ENCODE measurements at places on chromosomes 3 and 15. TPM values are rescaled to one million over a fixed set of nuclear protein-coding genes. Genes with fewer than 3 reads are reported as not detected.

CCR3 gene
- not detected for total RNA-seq

GRCh38 chr15:30984542-30984941 is 6.9 kb downstream of the MTMR10 start:
- H3K4me1 ChIP-seq, result no peaks in the 10 kb centered on the region
- H3K27ac ChIP-seq, result no peak overlapping the region
- no peak for DNase-seq

SATB1 gene
- total RNA-seq, result 37.5 TPM

UCN2 gene
- total RNA-seq, result 0.33 TPM

DUOXA2 gene
- not detected for total RNA-seq

DNA sequence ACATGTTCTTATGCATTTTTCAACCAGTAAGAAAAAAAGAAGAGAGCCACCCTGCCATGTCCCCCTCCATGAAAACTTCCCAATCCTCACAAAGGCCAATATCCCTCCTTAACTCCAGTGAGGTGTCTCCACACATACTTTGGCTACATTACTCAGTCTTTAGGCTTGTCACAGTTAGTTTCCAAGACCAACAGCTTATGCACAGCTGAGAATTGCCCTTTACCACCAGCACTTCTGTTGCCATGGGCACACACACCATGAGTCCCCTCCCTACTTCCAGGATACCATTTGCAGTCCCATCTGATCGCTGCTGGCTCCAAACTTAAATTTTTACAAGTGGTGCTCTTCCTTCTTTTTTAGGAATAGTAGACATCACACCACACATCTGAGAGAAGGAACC is 150.3 kb upstream of the STRIT1 start:
- peaks cover 6% of the 10 kb centered on the region for H3K4me1 ChIP-seq
- no peak for DNase-seq
- no peak overlapping the region for H3K4me3 ChIP-seq
- no peak overlapping the region for H3K27ac ChIP-seq
- H3K27me3 ChIP-seq, result no peaks in the 10 kb centered on the region

GRCh38 chr3:121295979-121296378 is 249.8 kb downstream of the POLQ start:
- H3K36me3 ChIP-seq, result no peaks in the 10 kb centered on the region
- no peak for DNase-seq
- H3K27me3 ChIP-seq, result no peaks in the 10 kb centered on the region
- no peak overlapping the region for H3K27ac ChIP-seq

OTOL1 gene
- not detected for total RNA-seq

GRCh38 chr3:65793495-65794200 is 245.1 kb downstream of the MAGI1 start:
- DNase-seq, result no peak
- no peak overlapping the region for H3K27ac ChIP-seq
- H3K36me3 ChIP-seq, result no peaks in the 10 kb centered on the region
- H3K27me3 ChIP-seq, result no peaks in the 10 kb centered on the region
- H3K4me3 ChIP-seq, result no peak overlapping the region

DNA sequence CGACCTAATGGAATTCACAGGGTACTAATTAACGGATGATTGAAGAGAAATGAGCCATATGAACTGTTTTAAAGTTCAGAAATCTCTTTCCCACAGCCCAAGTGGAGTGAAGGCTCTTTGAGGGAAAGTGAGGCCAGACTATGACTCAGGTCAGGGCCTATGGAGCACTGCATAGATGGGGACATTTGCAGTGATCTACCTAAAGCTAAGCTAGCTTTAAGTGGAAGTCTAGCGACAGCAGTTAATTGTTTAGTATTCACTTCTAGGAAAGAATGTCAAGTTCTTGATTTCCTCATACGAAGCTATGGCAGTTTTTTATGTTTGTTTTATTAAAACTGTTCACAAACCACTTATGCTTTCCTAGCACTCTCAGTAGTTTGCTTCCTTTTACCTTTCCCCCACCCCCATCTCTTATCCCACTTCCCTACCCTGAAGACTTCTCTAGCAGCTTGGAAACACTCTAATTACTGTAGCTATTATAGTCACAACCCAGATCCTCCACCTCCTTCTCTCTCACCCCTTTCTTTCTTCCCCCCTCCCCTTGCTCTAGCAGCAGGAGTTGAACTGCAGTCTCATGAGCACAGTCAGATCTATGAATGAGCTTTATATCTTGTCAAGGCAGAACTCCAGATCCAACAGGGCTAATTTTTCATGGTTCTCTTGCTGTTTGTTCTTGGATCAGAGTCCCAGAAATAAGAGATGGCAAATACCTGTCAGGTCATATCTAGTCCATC is 6.2 kb downstream of the ZNF609 start:
- H3K4me3 ChIP-seq, result no peak overlapping the region
- peaks cover 21% of the 10 kb centered on the region for H3K36me3 ChIP-seq
- peaks cover 14% of the 10 kb centered on the region for H3K4me1 ChIP-seq
- DNase-seq, result no peak
- H3K27ac ChIP-seq, result no peak overlapping the region
- no peaks in the 10 kb centered on the region for H3K27me3 ChIP-seq

- peaks cover 5% of the 10 kb centered on the region for H3K4me1 ChIP-seq
- no peak overlapping the region for H3K4me3 ChIP-seq
- H3K27me3 ChIP-seq, result peaks cover 17% of the 10 kb centered on the region
- H3K36me3 ChIP-seq, result no peaks in the 10 kb centered on the region
Observed at GRCh38 chr3:119289404-119289770, 4.8 kb upstream of the ARHGAP31 start.

CFAP20DC gene
- 9.5 TPM for total RNA-seq

DNA sequence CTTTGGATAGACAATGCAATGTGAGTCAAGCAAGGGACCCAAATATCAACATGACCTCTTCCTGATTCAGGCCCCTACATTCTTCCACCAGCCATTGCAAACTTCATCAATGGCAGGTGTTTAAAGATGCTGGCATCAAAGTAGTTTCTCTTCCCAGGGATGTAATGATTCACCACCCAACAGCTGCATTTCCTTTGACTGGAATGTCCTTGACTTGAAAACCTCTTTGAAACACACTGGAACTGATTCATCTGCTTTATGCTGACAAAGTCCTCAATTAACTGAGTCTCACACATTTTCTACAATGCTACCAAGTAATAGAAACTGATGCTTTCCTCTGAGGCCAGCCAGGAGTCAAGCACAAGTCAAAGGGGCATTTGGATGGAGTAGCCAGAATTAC is 385.5 kb downstream of the GBE1 start:
- no peaks in the 10 kb centered on the region for H3K36me3 ChIP-seq
- no peaks in the 10 kb centered on the region for H3K4me1 ChIP-seq
- no peak for DNase-seq
- no peak overlapping the region for H3K27ac ChIP-seq
- no peaks in the 10 kb centered on the region for H3K27me3 ChIP-seq

FBXL22 gene
- total RNA-seq, result 0.75 TPM

SPINT1 gene
- 140 TPM for total RNA-seq

PAK2 gene
- 58.7 TPM for total RNA-seq

GRCh38 chr3:78970656-78971055 is 797.1 kb downstream of the ROBO1 start:
- H3K27me3 ChIP-seq, result no peaks in the 10 kb centered on the region
- H3K27ac ChIP-seq, result no peak overlapping the region
- no peaks in the 10 kb centered on the region for H3K36me3 ChIP-seq
- H3K4me1 ChIP-seq, result no peaks in the 10 kb centered on the region
- DNase-seq, result no peak

- no peaks in the 10 kb centered on the region for H3K4me1 ChIP-seq
- no peak overlapping the region for H3K27ac ChIP-seq
- no peaks in the 10 kb centered on the region for H3K36me3 ChIP-seq
- H3K4me3 ChIP-seq, result no peak overlapping the region
- no peak for DNase-seq
- no peaks in the 10 kb centered on the region for H3K27me3 ChIP-seq
Observed at GRCh38 chr15:101001796-101002195, 82.6 kb downstream of the LRRK1 start.

DNA sequence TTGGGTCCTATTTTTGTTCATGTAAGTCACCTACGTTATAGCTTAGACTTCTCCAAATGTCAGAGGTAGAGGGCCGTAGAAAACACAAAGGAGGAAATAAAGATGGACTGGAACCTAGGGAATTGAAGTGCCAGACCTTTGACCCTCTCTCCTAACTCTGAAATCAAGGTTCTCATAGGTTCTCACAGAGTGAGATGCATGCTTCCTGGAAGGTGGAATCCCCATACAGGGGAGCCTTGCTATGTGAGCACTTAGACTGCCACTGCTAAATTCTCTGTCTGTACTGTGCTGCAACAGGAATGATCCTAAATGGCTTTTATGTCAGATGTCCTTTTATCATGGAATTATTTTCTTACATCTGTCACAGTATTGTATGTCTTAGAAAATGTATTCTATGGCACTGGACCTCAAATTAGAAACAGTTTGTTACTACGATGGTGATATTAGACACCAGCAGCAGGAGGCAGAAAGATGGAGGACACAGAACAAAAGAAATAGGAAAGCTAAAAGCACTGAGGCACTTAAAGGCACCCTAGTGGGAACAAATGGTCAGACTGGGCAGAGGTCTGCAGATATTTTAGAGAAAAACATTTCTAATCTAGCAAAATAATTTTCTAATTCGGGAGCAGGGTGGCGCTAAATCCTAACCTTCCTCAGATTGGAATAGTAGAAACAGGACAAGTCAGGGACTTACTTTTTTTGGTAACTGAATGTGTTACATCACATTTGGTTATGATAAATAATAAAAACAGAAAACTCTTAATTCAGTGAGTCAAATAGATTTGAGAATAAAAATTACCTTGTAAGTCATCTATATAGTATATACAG is 60.2 kb upstream of the CDAN1 start:
- no peaks in the 10 kb centered on the region for H3K27me3 ChIP-seq
- H3K4me3 ChIP-seq, result no peak overlapping the region
- H3K4me1 ChIP-seq, result no peaks in the 10 kb centered on the region
- H3K36me3 ChIP-seq, result no peaks in the 10 kb centered on the region
- DNase-seq, result no peak

DNA sequence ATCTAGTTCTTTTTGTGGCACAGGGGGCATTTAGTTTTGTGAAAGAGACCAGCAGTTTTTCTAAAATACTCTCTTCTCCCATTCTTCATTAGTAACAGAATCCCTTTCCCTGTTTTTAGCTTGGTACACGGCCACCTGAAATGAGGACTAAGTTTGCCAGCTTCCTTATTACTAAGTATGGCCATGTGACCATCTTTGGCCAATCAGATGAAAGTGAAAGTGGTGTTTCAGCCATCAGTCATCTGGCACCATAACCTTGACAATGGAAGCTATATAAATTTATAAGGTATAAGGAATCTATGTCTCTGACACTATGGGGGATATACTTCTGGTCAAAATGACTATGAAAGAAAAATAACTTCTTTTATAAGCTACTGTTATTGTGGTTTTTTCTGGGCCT is 570.4 kb downstream of the AGBL1 start:
- no peak for DNase-seq
- H3K27ac ChIP-seq, result no peak overlapping the region
- H3K36me3 ChIP-seq, result no peaks in the 10 kb centered on the region
- no peak overlapping the region for H3K4me3 ChIP-seq
- no peaks in the 10 kb centered on the region for H3K27me3 ChIP-seq

DNA sequence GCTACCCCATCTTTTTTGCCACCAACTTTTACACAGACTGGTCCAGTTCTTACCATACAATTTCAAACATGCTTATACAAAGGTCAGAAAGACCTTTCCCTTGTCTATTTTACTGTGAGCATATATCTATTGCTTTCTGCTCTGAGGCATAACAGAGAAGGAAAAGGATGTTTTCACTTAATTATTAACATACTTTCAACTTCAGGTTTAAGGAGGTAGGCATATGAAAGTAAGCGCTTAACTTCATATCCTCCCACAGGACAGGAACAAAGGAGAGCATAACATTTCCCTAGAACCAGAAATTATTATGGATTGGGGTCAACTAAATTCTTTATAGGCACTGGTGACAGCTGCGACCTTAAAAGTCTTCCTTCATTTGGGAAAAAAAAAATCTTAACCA is 1.1 kb downstream of the MYEF2 start:
- no peaks in the 10 kb centered on the region for H3K27me3 ChIP-seq
- H3K36me3 ChIP-seq, result no peaks in the 10 kb centered on the region
- peak overlapping the region; percentile 84 for H3K4me3 ChIP-seq
- no peak for DNase-seq
- peak overlapping the region; percentile 97 for H3K27ac ChIP-seq
- peaks cover 3% of the 10 kb centered on the region for H3K4me1 ChIP-seq

GRCh38 chr15:96232335-96232734 is 98.2 kb upstream of the NR2F2 start:
- H3K36me3 ChIP-seq, result no peaks in the 10 kb centered on the region
- no peaks in the 10 kb centered on the region for H3K27me3 ChIP-seq
- DNase-seq, result no peak
- no peak overlapping the region for H3K27ac ChIP-seq
- H3K4me1 ChIP-seq, result no peaks in the 10 kb centered on the region

CCDC54 gene
- not detected for total RNA-seq

DNA sequence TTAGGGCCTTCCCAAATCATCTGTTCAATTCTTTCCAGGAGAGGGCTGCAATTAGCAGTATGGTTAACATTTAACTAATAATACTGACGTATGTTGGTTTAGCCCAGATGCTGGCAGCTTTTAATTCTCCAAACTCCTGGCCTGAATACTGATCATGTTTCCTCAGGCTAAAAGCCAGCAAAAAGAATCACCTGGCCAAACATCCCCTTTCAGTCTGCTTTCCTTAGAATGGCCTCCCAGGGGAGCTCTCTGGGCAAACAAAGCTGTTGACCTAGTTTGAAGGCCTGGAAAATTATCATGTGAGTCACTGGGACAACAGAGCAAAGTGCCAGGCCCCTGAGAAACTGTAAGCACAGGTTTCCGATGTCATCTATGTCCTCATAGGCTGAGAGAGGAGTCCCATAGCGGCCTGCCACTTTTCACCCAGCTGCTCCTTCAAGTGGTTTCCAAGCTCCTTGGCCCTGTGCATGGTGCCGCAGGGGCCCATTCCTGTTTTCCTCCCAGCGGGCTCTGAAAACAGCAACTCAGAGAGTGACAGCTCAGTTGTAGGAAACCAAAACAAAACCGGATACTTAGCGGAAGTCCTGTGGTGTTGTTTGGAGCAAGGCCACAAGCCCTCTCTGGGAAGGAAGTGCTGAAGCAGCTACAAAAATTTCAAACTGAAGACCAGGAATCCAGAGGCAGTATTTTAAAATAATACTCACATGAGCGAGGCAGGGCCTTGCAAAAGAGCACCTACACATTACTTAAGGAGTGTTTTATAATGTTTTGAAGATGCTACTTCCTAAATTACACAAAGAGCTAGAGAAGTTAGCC is 36.5 kb upstream of the RAB11A start:
- H3K4me3 ChIP-seq, result peak overlapping the region; percentile 25
- peaks cover 11% of the 10 kb centered on the region for H3K4me1 ChIP-seq
- H3K27me3 ChIP-seq, result no peaks in the 10 kb centered on the region
- no peaks in the 10 kb centered on the region for H3K36me3 ChIP-seq

LSAMP gene
- total RNA-seq, result 6.7 TPM
